NCI-H526 (cell line): ENCODE measurements at places on chromosomes 6 and 20.

DNA sequence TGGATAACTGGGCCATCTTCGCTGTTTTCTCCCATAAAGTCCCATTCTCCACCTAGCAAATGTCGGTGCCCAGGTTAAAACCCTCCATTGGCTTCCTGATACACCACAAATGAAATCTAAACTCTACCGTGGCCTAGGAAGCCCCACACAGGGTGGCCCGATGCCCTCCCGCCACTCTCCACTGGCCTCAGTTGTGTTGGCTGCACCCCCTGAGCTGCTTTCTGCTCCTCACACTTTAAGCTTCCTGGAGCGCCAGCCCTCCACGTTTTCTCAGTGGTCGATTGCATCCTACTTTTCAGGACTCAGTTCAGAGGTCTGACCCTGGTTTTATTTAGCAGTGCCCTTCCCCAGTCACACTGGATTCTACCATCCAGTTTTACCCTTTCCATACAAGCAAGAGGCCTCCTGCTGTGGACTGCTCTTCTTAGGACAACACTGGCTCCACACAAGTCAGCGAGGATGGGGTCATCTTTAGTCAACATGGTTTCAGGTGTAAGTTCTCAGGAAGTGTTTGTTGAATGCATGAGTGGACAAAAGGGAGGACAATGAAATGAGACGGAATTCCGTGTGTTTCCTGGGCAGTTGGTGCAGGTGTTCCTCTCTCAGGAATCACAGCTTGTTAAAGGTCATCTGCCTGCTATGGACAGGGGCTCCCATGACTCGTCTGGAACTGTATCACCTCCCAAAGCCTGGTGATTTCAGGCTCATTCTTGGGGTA is 124.1 kb downstream of the SULF2 start:
- no peak for DNase-seq

DNA sequence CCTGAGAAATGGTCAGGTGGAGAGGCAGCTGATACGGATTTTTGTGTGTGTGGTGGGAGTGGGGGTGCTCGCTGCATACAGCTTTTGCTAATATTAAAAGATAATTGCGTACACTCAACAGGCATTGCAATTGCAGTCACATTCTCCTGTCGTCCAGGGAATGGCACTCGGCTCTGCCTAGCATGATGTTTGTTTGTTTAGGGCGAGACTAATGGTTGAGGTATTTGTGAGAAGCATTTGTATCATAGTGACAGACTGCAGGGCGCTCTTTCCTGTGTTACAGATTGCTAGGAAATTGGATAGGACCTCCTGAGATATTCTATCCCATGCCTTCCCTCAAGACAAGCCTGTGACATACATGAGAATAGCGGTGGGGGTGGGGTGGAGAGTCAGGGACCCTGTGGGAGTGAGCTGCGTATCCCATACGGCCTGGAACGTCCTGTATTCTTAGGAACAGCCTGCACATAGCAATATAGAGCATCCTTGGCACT is 207.4 kb downstream of the SOX4 start:
- DNase-seq = no peak

- no peak for DNase-seq
These were observed 1.1 kb downstream of the NFKBIL1 start for GRCh38 chr6:31548544-31548873.

DNA sequence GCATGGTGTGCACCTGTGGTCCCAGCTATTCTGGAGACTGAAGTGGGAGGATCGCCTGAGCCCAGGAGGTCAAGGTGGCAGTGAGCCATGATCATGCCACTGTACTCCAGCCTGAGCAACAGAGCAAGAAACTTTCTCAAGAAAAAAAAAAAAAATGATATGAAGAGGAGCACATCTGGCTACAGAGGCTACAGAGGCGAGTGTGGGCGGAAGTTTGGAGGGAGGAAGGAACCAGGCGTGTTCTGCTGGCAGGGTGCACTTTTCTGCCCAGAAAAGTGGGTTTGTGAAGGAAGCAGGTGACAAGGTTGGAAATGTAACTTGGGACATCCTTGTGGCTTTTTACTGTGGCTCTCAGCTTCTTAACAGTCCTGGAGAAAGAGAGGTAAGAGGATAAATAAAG is 96.7 kb downstream of the SNX5 start:
- DNase-seq = no peak

GRCh38 chr20:20827992-20828597 is 115.7 kb upstream of the RALGAPA2 start:
- DNase-seq = peak; percentile 14

- DNase-seq = no peak
These were observed 8.4 kb downstream of the DUSP22 start for GRCh38 chr6:300494-301198.

GRCh38 chr6:123171341-123172115 is 175.5 kb downstream of the CLVS2 start:
- no peak for DNase-seq

- no peak for DNase-seq
These were observed 420.1 kb upstream of the BTBD3 start for GRCh38 chr20:11497545-11497944.

DNA sequence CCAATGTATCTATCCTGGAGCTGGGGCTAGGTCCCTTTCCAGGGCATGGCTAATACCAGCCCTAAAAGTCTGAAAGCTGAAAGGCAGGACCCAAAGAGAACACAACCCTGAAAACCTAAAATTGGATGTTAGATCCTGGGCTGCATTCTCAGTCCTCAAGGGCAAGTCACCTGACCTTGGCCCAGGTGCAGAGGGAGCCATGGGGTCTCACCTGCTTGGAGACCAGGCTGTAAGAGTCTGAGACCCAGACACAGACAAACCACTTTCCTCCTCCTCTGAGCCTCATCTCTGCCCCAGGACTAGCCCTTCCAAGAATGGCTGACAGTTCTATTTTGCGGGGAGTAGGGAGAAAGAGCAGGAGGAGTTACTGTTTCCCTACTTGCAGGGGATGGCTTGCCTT is 60.0 kb downstream of the EFCAB8 start:
- DNase-seq = no peak

GRCh38 chr20:20492521-20493332 is 124.8 kb downstream of the INSM1 start:
- DNase-seq = peak; percentile 97

DNA sequence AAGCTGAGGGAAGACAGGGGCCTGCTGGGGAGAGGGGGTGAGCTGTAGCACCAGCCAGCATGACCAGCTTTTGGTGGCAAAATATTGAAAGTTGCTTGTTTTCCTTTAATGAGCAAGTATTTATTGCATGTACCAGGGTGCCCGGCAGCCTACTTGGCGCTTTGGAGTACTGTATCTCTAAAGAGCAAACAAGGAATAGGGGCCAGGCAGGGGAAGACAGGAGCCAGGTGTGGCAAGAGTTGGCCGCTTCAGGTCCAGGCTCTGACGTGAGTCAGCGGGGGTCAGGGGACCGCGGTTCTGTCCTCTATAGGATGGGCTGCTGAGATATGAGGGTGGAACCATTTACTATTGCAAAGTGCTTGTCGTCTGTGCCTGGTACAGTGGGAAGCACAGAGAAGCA is 63.1 kb downstream of the PSMG4 start:
- DNase-seq = no peak

- DNase-seq = peak; percentile 98
These were observed 61.4 kb upstream of the MOCS1 start for GRCh38 chr6:39995633-39996032.

GRCh38 chr6:166566026-166567011 is 20.2 kb downstream of the RAMACL start:
- no peak for DNase-seq

DNA sequence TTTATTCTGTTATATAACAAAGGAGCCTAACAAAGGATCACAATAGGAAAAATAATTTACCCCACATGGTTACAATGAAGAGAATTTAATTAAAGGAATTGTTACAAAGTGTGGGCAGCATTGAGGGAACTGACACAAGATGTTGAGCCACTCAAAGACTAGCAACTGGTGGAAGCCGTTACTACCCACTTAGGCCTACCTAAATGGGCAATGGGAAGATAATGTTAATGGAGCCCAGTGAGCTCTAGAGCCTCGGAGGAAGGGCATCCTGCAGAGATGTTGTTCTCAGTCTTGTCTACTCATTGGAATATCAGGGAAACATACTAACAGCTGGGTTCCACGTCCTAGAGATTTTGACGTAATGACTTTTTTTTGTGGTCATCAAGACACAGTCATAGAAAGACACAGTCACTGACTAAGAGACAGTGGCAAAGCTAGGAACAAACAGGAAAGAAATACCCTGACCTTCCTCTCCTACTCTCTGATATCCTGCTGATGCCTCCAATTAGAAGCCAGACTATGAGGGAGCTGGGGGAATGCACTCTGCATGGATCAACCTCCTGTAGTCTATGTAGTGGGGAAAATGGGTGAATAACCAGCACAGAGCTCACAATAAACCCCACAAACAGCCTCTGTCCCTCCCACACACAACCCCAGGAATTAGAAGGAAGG is 523.8 kb upstream of the FLRT3 start:
- DNase-seq = no peak

GRCh38 chr6:100565439-100566104 is 100.9 kb upstream of the SIM1 start:
- no peak for DNase-seq

GRCh38 chr20:19298652-19299051 is 86.2 kb downstream of the SLC24A3 start:
- DNase-seq = no peak

- DNase-seq = no peak
These were observed 79.8 kb downstream of the GINS1 start for GRCh38 chr20:25487306-25487705.

- no peak for DNase-seq
These were observed 83.5 kb downstream of the ADGRG6 start for GRCh38 chr6:142385352-142385751.

- no peak for DNase-seq
These were observed 73.2 kb upstream of the BHLHE23 start for GRCh38 chr20:63079971-63080370.

- DNase-seq = no peak
These were observed 31.8 kb downstream of the KCNG1 start for GRCh38 chr20:50991076-50991475.

DNA sequence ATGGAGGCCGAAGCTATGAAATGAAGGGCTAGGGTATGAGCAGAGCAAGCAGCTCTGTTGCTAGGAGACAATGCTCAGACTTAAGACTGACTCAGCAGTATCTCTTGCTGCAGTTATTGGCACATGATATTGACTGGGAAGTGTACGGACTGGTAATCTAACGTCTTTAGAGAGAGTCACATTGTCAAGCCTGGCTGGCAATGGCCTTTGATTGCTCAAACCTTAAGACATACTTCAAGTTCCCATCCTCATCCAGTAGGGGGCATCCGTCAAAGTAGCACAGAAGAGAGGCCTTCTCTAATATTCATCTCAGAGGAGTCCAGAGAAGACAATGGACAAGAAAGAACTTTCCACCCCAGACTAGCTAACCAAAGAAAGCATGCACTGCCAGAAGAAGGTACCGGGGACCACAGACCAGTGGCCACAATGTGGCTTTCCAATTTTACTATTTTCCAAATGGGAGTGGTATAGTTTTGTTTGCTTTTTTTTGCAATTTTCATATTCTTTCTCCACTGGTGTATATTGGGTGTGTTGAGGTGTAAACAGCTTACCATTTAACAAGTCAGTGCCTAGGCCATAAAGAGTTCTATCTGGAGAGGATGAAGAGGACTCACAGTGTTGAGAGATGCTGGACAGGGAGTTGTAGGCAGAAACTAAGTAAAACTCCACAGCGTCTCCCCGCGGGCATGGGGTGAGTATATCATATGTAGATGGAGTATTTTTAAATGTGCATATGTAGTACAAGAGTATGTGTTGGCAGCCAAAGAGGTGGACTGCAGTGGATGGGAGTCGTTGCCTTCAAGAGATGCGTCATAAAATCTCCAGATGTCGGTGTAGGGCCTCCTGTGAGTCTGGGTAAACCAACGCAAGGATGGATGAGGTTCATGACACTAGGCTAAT is 36.7 kb downstream of the LRFN2 start:
- peak; percentile 64 for DNase-seq

GRCh38 chr6:75199889-75200288 is 6.0 kb downstream of the COL12A1 start:
- no peak for DNase-seq

DNA sequence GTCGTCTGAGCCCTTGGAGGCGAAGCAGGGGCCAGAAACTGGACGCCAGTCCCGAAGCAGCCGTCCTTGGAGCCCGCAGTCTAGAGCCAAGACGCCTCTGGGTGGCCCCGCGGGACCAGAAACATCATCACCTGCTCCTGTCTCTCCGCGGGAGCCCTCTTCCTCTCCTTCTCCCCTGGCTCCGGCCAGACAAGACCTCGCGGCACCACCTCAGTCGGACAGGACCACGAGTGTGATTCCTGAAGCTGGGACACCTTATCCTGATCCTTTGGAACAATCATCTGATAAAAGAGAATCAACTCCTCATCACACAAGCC is 416 bp downstream of the RSPH4A start:
- DNase-seq = peak; percentile 24

- DNase-seq = no peak
These were observed 55.6 kb downstream of the KCNB1 start for GRCh38 chr20:49426873-49427272.

- DNase-seq = no peak
These were observed 187.7 kb downstream of the UST start for GRCh38 chr6:148934539-148934938.

DNA sequence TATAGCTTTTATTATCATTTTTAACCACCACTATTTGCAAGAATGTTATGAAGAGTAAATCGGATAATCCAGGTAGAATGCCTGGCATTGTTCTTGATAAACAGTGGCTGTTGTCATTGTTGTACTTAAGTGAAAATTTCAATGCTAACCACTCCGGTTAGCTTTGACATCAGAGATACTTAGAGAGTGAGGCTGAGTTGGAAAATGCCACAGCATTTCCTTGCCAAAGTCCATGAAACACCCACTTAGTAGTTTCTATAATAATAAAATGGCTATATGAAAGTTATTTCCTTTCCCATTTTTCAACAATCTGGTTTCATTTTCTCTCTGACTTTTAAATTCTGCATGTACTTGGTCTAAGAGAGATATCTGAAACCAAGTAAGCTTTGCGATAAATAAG is 132.0 kb downstream of the CDK19 start:
- no peak for DNase-seq

DNA sequence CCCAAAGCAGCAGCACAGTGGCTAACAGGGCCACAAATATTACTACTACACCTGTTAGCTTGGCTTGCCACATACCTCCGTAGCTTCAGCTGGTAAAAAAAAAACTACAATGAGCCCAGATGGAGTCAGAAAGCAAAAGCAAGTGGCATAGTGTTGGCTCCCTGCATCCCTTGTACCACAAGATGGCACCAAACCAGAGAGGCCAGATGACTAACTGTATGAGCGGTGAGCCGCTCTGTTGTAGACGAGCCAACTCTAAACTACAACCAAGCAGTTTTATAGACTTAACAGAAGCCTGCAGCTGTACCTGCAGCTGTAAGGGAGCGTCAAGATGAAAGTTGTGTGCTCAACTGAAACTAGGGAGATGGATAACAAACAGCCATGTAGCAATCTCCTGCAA is 84.5 kb upstream of the MCHR2 start:
- peak; percentile 28 for DNase-seq

- no peak for DNase-seq
These were observed 463.8 kb downstream of the BMP2 start for GRCh38 chr20:7231303-7231702.

DNA sequence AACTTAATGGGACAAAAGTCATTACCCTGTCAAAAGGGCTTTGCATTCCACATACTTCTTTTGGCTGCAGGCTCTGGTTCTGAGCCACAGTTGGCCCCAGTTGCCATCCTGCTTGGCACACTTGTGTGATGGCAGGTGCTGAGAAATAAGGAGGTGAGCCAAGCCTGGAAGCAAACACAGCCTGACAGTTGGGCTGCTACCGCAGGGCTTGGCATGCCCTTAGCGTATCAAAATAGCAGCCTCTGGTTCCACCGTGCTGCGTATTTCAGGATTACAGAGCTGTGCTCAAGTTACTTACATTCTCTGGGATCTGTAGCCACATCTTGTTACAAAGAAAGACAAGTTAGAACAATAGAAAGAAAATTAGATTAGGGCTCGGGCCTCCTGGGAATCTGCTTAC is 11.1 kb downstream of the MTHFD1L start:
- DNase-seq = no peak
